NB4 (cell line): ENCODE measurements at places on chromosomes 7 and 10.

- DNase-seq = no peak
Observed at GRCh38 chr7:1724118-1724910, 54.2 kb downstream of the ELFN1 start.

- DNase-seq = no peak
Observed at GRCh38 chr10:61981460-61981859, 80.0 kb downstream of the ARID5B start.

GRCh38 chr10:74255888-74256357 lies 104.9 kb downstream of the ADK start:
- peak; percentile 66 for DNase-seq

GRCh38 chr10:3564346-3565002 lies 220.5 kb downstream of the KLF6 start:
- DNase-seq = no peak
